Astrocyte (in vitro differentiated cells and primary cell): ENCODE measurements at places on chromosomes 6 and 20. TPM values are rescaled to one million over a fixed set of nuclear protein-coding genes. Genes with fewer than 3 reads are reported as not detected.

DNA sequence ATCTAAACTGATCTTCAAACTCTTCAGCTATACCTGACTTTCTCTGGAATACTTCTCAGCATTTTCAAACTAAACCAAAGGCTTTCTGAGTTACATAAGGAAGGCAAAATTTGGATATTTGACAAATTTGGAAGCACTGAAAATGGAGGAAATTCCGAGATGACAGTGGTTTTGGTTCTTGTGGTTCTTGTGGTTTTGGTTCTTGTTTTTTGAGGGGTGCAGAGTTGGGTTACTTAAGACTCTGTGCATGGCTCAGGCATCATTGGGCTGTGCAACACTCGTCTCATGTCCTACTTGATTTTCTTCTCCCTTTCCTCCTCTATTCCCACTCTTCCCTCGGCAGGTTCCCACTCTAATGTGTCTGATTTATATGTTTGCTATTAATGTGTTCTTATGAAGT is 78.0 kb downstream of the SLC22A3 start:
- H3K36me3 ChIP-seq: no peaks in the 10 kb centered on the region
- no peak overlapping the region for H3K27ac ChIP-seq
- H3K27me3 ChIP-seq: no peaks in the 10 kb centered on the region
- peak; percentile 61 for DNase-seq

DNA sequence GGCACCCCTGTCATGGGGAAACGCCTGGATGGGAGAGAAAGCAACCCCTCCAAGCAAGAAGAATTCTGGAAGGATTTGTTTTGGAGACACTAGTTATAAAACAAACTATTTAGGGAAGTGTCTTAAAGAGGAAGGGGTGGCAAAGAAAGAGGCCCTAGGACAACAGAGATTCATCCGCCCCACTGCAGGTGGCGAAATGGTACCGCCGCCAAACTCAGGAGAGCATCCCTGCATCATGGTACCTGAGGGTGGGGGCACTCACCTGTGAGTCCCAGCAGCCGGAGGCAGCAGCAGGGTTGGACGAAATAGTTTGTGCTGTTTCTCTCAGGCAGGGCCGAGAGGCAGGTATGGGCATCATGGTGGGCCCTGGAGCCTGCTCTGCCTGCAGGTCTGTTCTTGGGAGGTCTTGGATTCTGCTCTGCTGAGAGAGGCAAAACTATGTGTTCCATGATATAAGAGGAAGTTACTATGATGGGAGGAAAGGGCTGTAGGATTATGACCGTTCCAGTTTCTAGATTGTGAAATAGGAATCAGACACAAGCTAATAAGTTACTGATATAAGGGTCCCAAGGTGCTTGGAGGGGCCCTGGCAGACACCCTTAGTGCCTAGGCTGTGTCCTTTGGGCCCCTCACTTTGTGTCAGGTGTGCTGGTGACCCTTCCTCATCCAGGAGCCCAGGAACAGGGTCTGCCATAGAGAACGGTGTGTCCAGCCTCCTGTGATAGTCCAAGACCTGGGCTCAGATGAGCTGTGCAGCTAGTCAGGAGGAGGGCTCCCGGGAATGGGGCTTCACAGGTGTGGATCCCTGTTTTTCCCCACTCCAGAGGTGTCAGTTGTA is 20.4 kb downstream of the SIRPD start:
- DNase-seq: no peak
- no peaks in the 10 kb centered on the region for H3K36me3 ChIP-seq
- no peak overlapping the region for H3K4me3 ChIP-seq
- peaks cover 2% of the 10 kb centered on the region for H3K27me3 ChIP-seq
- H3K4me1 ChIP-seq: no peaks in the 10 kb centered on the region

- H3K4me1 ChIP-seq: no peaks in the 10 kb centered on the region
- H3K27me3 ChIP-seq: peaks cover 21% of the 10 kb centered on the region
- H3K36me3 ChIP-seq: no peaks in the 10 kb centered on the region
- no peak overlapping the region for H3K4me3 ChIP-seq
- no peak overlapping the region for H3K27ac ChIP-seq
Measured at GRCh38 chr6:46174904-46175303, 4.1 kb upstream of the ENPP5 start.

DNA sequence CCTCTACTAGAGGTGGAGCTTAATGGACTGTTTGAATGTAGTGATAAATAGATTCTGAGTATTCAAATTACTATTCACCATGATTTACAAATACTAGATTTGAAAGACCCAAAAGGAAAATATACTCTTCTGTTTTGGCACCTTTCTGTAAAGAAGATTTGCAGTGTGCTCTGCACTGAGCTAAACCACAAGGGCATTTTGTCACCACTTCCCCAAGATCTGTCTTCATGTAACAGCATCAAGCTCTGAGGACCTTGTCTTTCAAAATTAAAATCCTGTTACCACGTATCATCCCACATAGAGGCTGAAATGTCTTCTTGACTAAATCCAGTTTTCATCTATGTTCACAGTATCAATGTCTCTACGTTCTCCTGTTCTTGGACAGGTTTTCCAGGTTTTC is 3.3 kb upstream of the PGK2 start:
- H3K36me3 ChIP-seq: no peaks in the 10 kb centered on the region
- no peak for DNase-seq
- no peak overlapping the region for H3K27ac ChIP-seq
- no peaks in the 10 kb centered on the region for H3K27me3 ChIP-seq
- H3K4me1 ChIP-seq: no peaks in the 10 kb centered on the region
- no peak overlapping the region for H3K4me3 ChIP-seq

- H3K4me1 ChIP-seq: no peaks in the 10 kb centered on the region
- no peaks in the 10 kb centered on the region for H3K36me3 ChIP-seq
- no peaks in the 10 kb centered on the region for H3K27me3 ChIP-seq
- H3K27ac ChIP-seq: no peak overlapping the region
Measured at GRCh38 chr20:15814911-15815310, 758.3 kb downstream of the KIF16B start.

- no peak overlapping the region for H3K4me3 ChIP-seq
- no peak for DNase-seq
- no peaks in the 10 kb centered on the region for H3K4me1 ChIP-seq
- H3K36me3 ChIP-seq: no peaks in the 10 kb centered on the region
- no peaks in the 10 kb centered on the region for H3K27me3 ChIP-seq
- no peak overlapping the region for H3K27ac ChIP-seq
Measured at GRCh38 chr20:12466915-12467314, 541.9 kb upstream of the SPTLC3 start.

The SAPCD1 gene
- 0.72 and 1.2 TPM in 2 replicates for total RNA-seq

GRCh38 chr20:57819691-57820380 is 110.0 kb upstream of the PMEPA1 start:
- H3K27ac ChIP-seq: no peak overlapping the region
- H3K36me3 ChIP-seq: no peaks in the 10 kb centered on the region
- peaks cover 16% of the 10 kb centered on the region for H3K27me3 ChIP-seq
- no peak overlapping the region for H3K4me3 ChIP-seq

The ZKSCAN4 gene
- total RNA-seq: 3.9 TPM in 2 replicates

DNA sequence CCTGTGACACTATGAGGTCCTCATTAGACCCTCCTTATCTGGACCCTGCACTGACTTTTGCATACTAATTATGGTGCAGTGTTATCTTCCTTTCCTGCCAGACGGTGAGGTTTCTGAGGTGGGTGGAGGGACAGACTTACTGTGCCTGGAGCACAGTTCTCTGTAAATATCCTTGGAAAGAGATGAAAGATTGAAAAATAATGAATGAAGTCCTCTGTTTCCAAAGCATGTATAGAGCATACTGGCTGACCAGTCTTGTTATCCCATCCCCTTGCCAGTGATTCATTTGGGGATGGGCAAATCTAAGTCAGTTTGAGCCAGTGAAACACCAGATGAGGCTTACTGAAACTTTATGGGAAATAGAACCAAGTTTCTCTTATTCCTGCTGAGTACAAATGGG is 152.6 kb upstream of the HDDC2 start:
- H3K4me1 ChIP-seq: no peaks in the 10 kb centered on the region
- no peaks in the 10 kb centered on the region for H3K27me3 ChIP-seq
- no peak for DNase-seq

The IBTK gene
- total RNA-seq: 42.7 and 43.9 TPM in 2 replicates

The GABBR1 gene
- total RNA-seq: 61.4 and 66.3 TPM in 2 replicates
